ENCODE measurements at places on chromosomes 13 and 19.
A peak's percentile ranks its signal among the peaks of the same experiment; 100 is the strongest.

DNA sequence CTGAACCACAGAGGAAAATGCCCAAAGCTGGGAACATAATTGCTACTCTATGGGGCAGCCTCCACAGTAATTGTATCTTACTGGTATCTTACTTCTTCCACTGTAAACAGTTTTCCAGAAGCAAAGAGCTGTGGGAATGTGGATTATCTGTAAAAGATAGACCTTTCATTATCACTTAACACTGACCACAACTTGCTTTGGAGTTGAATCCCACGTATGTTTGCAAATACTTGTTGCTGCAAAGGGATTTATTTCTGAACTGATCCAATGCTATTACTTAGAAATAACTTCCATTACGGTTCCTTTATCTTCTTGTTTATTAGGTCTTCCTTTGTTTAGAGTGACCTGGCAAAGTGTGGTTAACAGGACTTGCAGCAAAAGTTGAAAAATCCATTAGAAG, 218.1 kb downstream of the KCTD12 start:
- no peaks in the 10 kb centered on the region for H3K36me3 ChIP-seq
- H3K4me3 ChIP-seq: no peak overlapping the region
- no peaks in the 10 kb centered on the region for H3K27me3 ChIP-seq
- no peaks in the 10 kb centered on the region for H3K4me1 ChIP-seq
- DNase-seq: no peak

GRCh38 chr19:30344446-30345425, 27.4 kb upstream of the ZNF536 start:
- no peaks in the 10 kb centered on the region for H3K27me3 ChIP-seq
- no peaks in the 10 kb centered on the region for H3K36me3 ChIP-seq
- no peak overlapping the region for H3K27ac ChIP-seq
- DNase-seq: no peak

GRCh38 chr13:27971776-27972477, 2.8 kb upstream of the CDX2 start:
- H3K4me1 ChIP-seq: peaks cover 22% of the 10 kb centered on the region
- no peaks in the 10 kb centered on the region for H3K36me3 ChIP-seq
- peaks cover 100% of the 10 kb centered on the region for H3K27me3 ChIP-seq
- no peak overlapping the region for H3K27ac ChIP-seq
- no peak for DNase-seq

- no peak overlapping the region for H3K27ac ChIP-seq
- no peaks in the 10 kb centered on the region for H3K27me3 ChIP-seq
- H3K36me3 ChIP-seq: no peaks in the 10 kb centered on the region
- DNase-seq: no peak
- H3K4me1 ChIP-seq: no peaks in the 10 kb centered on the region
Observed at GRCh38 chr13:43448605-43449336, 338.0 kb downstream of the ENOX1 start.

DNA sequence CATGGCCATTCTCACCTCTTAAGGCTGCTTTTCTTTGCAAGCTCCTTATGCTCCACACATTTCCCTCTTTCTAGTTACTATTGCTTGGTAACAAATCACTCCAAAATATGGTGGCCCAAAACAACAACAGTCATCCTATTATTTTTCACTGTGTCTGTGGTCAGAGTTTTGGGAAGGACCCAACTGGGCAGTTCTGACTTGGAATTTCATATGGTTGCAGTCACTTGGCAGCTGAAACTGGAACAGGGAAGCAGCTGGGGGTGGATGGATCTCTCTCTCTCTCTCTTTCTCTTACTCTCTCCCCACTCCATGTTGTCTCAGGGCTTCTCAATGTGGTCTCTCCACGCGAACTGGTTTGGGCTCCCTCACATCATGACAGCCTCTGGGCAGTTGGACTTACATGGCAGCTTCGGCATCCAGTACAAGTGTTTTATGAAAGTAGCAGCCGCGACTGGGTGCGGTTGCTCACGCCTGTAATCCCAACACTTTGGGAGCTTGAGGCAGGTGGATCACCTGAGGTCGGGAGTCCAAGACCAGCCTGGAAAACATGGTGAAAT, 39.6 kb downstream of the NUMBL start:
- H3K27ac ChIP-seq: no peak overlapping the region
- no peaks in the 10 kb centered on the region for H3K36me3 ChIP-seq
- DNase-seq: peak; percentile 51
- H3K4me1 ChIP-seq: peaks cover 16% of the 10 kb centered on the region
- H3K27me3 ChIP-seq: no peaks in the 10 kb centered on the region

DNA sequence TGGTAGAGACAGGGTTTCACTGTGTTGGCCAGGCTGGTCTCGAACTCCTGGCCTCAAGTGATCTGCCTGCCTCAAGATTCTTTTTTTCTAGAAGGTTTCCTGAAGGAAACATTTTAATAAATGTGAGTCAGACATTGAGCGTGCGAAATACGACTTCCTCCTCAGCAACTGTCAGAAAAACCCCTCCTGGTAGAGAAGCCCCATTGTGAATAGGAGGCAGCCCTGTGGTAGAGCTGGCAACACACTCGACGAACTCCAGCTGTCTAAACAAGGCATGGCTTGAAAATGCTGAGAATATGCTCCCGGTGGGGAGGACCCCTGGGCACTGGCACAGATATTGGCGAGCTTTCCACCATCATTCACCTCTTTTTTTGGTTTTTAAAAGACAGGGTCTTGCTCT, 9.8 kb downstream of the ZNF333 start:
- H3K4me1 ChIP-seq: no peaks in the 10 kb centered on the region
- DNase-seq: no peak
- H3K27ac ChIP-seq: no peak overlapping the region
- H3K27me3 ChIP-seq: no peaks in the 10 kb centered on the region
- H3K36me3 ChIP-seq: peaks cover 9% of the 10 kb centered on the region
- no peak overlapping the region for H3K4me3 ChIP-seq

DNA sequence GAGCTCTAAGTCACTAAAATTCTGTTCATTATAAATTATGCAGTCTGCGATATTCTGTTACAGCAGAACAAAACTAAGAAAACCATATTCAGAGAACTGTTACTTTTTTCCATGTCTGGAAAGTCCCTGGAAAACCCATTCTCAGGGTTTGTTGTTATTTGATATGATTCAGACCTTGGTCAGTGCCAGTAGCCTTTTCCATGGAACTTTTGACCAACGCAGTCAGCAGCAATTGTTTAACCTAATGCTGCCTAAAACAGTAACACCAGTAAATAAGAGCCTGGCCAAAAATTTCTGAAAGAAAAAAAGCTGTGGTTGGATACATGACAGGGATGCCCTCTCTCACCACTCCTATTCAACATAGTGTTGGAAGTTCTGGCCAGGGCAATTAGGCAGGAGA, 402.7 kb downstream of the TBC1D4 start:
- no peaks in the 10 kb centered on the region for H3K36me3 ChIP-seq
- no peaks in the 10 kb centered on the region for H3K27me3 ChIP-seq
- no peaks in the 10 kb centered on the region for H3K4me1 ChIP-seq

DNA sequence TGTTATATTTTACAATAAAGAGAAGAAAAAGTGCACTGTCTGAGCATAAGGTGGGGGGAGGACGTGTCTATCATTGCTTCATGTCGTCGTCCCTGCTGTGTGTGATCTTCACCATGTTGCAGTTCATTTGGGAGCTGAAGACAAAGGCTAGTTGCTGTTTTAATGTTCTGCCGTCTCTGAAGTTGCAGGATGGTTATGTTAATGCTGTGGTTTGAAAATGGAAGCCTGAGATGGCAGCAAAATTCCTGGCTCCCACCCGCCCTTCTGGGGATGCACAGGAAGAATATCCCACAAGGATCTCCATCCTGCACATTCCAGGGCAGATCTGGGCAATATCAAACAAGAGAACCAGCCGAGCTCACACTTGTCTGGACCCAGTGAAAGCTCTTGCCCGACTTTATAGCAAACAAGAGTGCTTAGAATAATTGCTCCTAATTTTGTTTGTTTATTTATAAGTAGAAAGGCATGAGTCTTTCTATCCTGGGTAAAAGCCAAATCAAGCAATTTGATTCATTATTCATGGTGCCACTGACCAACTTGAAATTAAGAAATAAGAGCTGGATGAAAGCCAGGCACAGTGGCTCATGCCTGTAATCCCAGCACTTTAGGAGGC, 110.3 kb upstream of the ABCC4 start:
- no peak overlapping the region for H3K27ac ChIP-seq
- no peaks in the 10 kb centered on the region for H3K36me3 ChIP-seq
- H3K27me3 ChIP-seq: no peaks in the 10 kb centered on the region
- DNase-seq: no peak
- H3K4me1 ChIP-seq: no peaks in the 10 kb centered on the region

DNA sequence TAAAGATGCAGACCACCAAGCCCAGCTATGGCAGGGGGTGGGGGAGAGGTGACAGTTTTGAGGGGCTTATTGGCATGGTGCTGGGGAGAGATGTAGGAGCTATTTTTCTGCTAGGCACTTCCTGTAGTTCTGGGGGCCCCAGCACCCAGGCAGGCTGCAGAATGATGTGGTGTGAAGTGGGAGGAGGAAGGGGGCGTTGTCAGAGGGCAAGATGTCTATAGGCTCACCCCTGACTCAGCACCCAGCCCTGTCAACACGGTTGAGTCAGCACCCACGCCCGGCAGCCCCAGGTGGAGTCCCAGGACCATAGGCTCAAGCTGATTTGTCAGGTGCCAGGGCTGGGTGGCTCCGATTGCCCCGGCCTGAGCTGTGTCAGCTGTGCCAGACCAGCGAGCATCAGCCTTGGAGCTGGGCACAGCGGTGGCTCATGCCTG, 5.8 kb downstream of the KLF2 start:
- no peaks in the 10 kb centered on the region for H3K27me3 ChIP-seq
- DNase-seq: peak; percentile 66
- H3K4me3 ChIP-seq: no peak overlapping the region
- peak overlapping the region; percentile 94 for H3K27ac ChIP-seq
- peaks cover 33% of the 10 kb centered on the region for H3K36me3 ChIP-seq
- H3K4me1 ChIP-seq: no peaks in the 10 kb centered on the region

GRCh38 chr13:21677075-21677623, 6.3 kb downstream of the FGF9 start:
- H3K27ac ChIP-seq: no peak overlapping the region
- H3K4me3 ChIP-seq: no peak overlapping the region
- H3K4me1 ChIP-seq: peaks cover 14% of the 10 kb centered on the region

DNA sequence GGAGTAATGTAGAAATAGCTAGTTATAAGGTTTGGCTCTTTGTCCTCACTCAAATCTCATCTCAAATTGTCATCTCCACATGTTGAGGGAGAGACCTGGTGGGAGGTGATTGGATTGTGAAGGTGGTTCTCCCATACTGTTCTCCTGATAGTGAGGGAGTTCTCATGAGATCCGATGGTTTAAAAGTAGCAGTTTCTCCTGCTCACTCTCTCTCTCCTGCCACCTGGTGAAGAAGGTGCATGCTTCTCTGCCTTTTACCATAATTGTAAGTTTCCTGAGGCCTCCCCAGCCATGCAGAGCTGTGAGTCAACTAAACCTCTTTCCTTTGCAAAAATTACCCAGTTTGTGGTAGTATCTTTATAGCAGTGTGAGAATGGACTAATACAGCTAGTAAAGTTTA, 849.4 kb downstream of the DACH1 start:
- no peak overlapping the region for H3K27ac ChIP-seq
- DNase-seq: no peak
- no peaks in the 10 kb centered on the region for H3K4me1 ChIP-seq

- DNase-seq: no peak
- no peaks in the 10 kb centered on the region for H3K4me1 ChIP-seq
- no peak overlapping the region for H3K4me3 ChIP-seq
- no peak overlapping the region for H3K27ac ChIP-seq
- no peaks in the 10 kb centered on the region for H3K27me3 ChIP-seq
Observed at GRCh38 chr13:113581871-113582270, 2.7 kb upstream of the TFDP1 start.

- no peak for DNase-seq
- H3K27ac ChIP-seq: no peak overlapping the region
- H3K27me3 ChIP-seq: no peaks in the 10 kb centered on the region
- H3K4me1 ChIP-seq: peaks cover 95% of the 10 kb centered on the region
Observed at GRCh38 chr13:99298056-99298455, 9.1 kb downstream of the GPR183 start.

DNA sequence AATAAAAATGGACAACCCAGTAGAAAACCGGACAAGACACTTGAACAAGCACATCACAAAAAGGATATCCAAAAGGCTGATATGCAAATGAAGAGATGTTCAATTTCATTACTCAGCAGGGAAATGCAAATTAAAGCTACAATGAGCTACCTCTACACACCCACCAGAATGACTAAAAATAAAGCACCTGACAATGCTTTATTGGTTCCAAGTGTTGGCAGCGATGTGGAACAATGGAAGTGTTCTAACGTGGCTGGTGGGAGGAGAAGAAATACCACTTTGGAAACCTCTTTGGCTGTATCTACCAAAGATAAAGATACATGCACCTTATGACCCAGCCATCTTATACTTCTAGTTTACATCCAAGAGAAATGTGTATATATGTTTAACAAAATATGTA, 3.7 kb upstream of the ACP7 start:
- no peaks in the 10 kb centered on the region for H3K36me3 ChIP-seq
- DNase-seq: no peak
- peaks cover 3% of the 10 kb centered on the region for H3K4me1 ChIP-seq
- no peak overlapping the region for H3K27ac ChIP-seq

DNA sequence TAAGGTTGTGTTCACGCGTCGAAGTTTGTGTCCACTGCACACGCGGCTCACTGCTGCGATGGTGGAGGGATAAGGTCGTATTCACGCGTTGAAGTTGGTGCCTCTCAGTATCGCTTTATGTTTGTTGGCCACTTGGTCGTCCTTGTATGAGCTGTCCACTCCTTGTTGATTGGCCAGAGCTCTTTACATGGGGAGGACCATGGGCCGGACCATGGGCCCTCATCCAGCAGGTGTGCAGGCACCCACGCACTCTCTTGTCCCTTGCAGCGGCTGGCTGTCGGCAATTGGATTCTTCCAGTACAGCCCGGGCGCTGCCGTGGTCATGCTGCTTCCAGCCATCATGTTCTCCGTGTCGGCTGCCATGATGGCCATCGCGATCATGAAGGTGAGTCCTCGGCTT, 17.6 kb downstream of the ADAT3 start:
- DNase-seq: no peak
- peaks cover 3% of the 10 kb centered on the region for H3K4me1 ChIP-seq
- no peak overlapping the region for H3K4me3 ChIP-seq
- no peaks in the 10 kb centered on the region for H3K27me3 ChIP-seq

DNA sequence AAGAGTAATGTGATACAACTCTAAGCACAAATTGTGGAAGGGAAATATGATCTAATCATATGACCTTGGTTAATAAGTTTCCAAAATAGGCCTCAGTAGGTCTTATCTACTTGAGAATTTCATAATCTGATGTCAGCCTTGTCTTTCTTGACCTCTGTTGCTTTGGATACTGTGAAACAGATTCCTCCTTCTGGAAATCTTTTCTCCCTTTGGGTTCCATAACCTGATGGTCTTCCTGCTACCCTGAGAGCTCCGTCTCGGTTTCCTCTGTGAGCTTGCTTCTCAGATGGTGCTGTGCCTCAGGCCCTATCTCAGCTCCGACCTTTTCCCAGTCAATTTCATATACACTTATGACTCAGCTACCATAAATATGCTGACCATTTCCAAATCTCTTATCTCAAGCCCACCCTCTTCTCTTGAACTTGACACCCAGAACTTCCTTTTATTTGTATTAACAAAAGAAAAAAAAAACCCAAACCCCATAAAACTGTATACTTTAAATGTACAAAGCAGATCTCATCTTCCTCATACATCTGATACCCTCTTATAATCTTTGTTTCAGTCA, 6.4 kb upstream of the SLC46A3 start:
- H3K4me3 ChIP-seq: no peak overlapping the region
- H3K27ac ChIP-seq: no peak overlapping the region
- no peak for DNase-seq
- H3K36me3 ChIP-seq: no peaks in the 10 kb centered on the region
- H3K27me3 ChIP-seq: no peaks in the 10 kb centered on the region

GRCh38 chr13:48405875-48406274, 7.0 kb downstream of the LPAR6 start:
- H3K4me3 ChIP-seq: no peak overlapping the region
- no peaks in the 10 kb centered on the region for H3K4me1 ChIP-seq
- H3K36me3 ChIP-seq: no peaks in the 10 kb centered on the region
- peak overlapping the region; percentile 87 for H3K27ac ChIP-seq

All from heart right ventricle (tissue), 16 donors.